ENCODE measurements at places on chromosomes 4 and X.
A peak's percentile ranks its signal among the peaks of the same experiment; 100 is the strongest.

- peak; percentile 50 for DNase-seq
These were observed 8.4 kb downstream of the ANK2 start for GRCh38 chr4:113057891-113058290.

GRCh38 chr4:13830449-13830848 is 202.9 kb upstream of the BOD1L1 start:
- no peak for DNase-seq

DNA sequence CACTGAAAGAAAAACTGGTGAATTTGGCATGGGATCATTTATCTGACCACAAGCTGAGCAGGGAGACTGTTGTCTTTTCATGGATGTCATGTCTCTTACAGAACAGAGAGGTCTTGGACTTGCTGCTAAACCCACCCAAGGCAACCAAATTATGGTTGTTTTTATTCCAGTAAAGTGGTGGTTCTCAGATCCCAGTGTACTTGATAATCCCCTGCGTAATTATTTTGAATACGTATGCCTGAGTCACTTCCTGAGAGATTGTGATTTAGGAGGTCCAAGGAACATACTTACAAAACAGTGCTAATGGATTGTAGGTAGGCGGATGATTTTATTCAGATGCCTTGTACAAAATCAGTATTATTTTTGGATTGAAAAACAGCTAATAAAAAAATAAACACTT is 585.6 kb downstream of the IL1RAPL1 start:
- no peak for DNase-seq

GRCh38 chr4:23923141-23923540 is 33.3 kb upstream of the PPARGC1A start:
- DNase-seq, result peak; percentile 48

DNA sequence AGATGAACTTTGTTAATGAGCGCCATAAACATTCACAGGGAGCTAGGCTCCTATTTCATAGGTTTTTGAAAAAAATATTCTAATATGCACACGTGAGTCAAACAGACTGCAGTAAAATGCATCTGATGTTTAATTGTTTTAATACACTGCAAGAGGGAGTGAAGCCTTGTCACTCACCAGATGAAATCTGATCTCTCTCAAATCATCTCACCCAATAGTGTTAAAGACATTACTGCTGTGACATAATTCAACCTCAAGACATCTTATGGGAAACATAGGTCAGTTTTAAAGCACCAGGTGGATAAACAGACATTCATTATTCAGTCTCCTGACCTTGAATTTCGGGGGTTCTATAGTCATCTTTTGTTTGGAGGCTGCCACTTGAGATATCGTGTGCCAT is 148.3 kb downstream of the MAML3 start:
- DNase-seq, result no peak
